Ascending aorta (tissue), 2 donors: ENCODE measurements at places on chromosomes 7 and 10.

GRCh38 chr7:128307061-128307460 is 36.6 kb downstream of the RBM28 start:
- no peak for DNase-seq

GRCh38 chr7:30598121-30598876 is 3.6 kb downstream of the GARS1 start:
- DNase-seq, result no peak

DNA sequence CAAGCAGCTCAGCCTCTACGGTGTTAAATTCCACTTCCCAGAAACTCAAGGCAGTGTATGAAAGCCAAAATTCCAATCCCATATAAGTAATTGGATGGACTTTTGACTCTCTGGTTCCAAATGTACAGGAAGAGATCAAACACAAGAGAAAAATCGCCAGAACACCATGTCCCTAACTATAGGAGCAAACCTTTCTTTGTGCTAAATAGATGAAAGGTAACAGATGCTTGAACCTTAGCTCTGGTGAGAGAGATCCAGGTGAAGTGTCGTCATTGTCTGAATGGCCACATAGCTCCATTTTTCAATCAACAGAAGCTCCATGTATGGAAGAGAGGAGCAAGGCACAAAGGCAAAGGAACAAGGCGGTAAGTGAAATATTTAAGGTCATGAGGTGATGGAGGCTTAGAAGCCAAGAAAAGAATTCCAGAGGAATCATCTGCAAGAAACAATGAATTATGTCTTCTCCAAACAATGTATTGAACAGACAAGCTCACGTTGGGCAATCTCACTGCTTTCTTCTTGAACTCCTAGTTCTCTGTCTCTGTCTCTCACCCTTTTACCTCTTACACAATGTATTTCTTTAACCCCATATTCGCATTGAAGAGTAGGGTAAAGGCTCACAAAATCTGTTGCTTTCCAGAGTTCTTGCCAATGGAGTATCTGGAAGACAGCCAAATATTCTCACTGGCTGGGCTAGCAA is 585.1 kb downstream of the GATA3 start:
- no peak for DNase-seq

GRCh38 chr10:90889636-90890035 is 17.9 kb downstream of the RPP30 start:
- DNase-seq, result no peak

- no peak for DNase-seq
Observed at GRCh38 chr10:103580011-103580410, 86.5 kb downstream of the NEURL1 start.

DNA sequence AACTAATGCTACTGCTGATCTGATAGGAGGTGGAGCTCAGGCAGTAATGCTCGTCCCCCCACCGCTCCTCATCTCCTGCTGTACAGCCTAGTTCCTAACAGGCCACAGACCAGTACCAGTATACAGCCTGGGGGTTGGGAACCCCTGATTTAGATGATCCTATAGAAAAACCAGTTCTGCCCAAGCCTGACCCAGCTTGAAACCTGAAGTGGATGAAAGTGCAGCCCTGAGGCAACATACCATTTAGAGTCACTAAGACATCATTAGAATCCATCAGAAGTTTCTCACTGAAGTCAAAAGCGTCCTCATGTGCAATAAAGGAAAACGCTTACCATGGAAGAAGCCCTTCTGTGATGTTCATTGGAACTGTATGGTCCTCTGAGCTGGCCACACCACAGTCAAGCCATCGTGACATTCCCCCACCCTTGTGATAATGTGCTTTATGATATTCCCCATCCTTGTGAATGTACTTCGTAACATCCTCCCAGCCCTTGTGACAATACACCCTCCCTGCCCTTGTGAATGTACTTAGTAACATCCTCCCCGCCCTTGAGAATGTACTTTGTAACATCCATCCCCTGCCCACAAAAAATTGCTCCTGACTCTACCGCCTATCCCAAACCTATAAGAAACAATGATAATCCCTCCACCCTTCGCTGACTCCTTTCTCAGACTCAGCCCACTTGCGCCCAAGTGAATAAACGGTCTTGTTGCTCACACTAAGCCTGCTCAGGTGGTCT is 65.9 kb upstream of the HECTD2 start:
- no peak for DNase-seq

DNA sequence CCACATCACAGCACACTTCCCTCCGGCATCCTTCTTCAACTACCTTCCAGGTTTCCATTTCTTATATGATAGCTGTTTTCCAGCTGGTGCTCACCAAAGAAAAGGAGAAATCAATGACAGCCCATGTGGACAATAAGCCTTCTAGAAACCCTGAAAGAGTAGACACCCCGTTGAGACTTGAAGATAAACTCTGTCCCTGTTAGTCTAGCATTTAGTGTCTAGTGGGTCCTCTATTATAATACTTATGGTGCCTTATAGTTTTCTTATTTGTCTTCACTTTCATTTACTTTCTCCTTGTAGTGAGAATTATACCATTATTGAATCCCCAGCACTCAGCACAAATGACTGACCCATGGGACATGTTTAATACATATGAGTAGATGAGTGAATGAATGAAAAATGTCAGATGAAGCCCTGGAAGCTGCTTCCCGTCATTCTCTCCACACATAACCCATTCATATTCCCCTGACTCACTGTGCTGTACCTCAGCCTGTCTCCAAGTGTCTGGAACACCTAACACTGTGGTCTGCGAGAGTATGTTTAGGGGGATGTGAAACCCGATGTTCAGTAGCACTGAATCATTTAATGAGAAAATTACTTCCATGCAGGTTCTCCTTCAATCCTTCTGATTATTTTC is 377.6 kb downstream of the GPR158 start:
- DNase-seq, result no peak

DNA sequence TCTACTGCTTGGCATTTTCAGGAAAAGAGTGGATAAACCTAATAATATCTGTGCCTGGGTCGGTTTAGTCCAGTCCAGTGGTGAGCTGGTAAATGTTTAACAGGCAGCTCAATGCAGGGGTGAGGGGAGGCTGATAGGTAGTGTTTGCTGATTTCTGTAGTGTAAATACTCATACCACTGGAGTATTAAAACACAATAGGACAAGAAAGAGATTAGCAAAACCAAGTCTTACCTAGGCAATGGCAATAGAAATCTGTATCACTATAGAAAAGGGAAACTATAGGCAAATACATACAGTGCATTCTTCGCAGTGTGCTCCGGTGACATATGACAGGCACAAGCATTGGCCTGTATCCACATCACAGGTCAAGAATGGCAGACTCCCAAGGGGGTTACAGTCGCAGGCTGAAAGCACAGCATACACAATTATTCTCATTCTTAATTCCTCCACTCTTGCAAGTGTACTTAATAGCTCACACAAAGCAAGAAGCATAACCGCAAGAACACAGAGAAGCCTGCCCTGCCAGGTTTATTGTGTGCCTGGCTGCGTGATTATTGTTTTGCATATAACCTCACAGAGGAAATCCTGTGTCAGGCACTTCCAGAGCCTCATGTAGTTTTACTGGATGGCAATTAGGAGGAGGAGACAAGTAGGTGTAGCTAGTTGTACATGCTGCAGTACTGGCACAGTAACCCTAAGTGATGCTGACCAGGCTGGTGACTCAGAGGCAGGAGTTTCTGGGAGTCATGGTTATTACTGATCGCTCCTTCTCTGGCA is 35.0 kb downstream of the LAMB4 start:
- peak; percentile 34 for DNase-seq

DNA sequence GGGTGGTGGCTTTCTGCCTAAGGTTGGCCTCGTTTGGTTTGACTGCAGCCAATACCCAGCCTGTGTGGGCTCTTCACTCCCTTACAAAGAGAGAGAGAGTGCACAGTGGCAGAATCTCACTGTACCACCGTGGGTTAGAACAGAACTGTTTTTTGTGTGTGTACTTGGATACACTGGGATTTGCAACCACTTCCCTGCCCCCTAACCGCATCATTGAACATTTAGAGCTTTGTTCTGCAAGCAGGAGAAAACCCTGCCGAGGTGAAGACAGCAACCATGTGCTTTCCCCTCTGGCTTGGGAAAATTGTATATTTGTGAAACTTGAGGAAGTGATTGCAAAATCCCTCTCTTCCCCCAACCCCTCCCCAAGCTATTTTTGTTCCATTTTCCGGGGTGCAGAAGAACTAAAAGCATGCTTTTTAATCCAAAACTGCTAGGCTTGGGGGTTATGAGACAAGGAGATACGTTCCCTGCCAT is 201.2 kb downstream of the TCF7L2 start:
- no peak for DNase-seq

DNA sequence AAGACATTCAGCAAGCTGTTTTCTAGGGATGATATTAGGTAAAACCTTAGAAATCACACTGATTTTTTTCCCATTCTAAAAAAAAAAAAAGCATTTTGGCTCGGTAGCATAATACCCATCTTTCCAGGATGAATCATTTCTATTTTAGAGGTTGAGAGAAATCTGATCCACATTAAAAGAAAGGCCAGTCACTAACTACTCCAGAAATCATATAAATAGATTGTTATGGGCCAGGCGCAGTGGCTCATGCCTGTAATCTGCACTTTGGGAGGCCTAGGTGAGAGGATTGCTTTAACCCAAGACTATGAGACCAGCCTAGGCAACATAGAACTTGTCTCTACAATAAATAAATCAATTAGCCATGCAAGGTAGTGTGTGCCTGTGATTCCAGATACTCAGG is 164.3 kb downstream of the BAMBI start:
- DNase-seq, result no peak

GRCh38 chr10:73875139-73875475 is 752 bp upstream of the CAMK2G start:
- no peak for DNase-seq

- DNase-seq, result no peak
Observed at GRCh38 chr10:21510241-21511094, 15.0 kb downstream of the SKIDA1 start.

- no peak for DNase-seq
Observed at GRCh38 chr7:150897502-150898474, 45.5 kb downstream of the AOC1 start.

- DNase-seq, result no peak
Observed at GRCh38 chr7:13198036-13198435, 510.6 kb downstream of the ARL4A start.

DNA sequence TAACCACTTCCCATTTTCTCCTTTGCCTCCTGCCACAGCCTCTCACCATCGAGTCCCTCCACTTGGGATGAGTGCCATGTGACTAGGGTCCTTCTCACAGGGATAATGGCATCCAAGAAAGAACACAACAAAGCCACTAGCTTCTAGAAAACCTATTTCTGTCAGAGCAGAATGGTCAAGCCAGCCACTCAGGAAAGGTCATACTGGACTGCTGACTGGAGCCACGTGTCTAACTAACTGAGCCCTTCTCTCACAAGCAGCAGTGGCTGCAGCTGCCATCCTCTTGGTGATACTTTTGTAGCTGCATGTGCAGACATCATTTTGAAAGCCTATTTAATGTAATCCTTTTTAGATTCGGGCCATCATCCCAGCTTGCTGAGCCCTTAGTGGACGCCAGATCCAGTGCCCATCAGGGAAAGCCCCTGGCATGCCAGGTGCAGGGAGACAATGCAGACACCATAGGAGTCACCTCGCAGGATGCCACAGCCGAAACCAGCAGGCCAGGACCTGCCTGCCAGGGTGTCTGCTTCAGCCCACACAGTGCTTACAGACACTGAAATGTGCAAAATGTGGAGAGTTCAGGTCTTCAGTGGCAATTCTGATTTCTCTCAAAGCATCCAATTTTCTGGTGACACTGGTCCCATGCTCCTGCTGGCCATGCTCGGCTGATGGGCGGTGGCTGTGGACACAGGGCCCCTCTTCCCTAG is 98.3 kb upstream of the DDC start:
- no peak for DNase-seq

GRCh38 chr7:3559278-3559677 is 258.2 kb downstream of the SDK1 start:
- DNase-seq, result no peak

DNA sequence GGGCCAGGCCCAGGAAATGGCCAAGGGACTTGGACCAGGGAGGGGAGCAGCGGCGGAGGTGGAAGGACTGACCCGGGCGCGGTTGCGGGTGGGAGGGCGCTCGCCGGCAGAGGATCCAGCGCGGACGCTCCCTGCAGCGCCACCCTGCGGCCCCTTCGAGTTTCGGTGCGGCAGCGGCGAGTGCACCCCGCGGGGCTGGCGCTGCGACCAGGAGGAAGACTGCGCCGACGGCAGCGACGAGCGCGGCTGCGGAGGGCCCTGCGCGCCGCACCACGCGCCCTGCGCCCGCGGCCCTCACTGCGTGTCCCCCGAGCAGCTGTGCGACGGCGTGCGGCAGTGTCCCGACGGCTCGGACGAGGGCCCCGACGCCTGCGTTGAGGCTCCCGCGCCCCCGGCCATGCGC is 16.8 kb upstream of the ZNF467 start:
- no peak for DNase-seq

DNA sequence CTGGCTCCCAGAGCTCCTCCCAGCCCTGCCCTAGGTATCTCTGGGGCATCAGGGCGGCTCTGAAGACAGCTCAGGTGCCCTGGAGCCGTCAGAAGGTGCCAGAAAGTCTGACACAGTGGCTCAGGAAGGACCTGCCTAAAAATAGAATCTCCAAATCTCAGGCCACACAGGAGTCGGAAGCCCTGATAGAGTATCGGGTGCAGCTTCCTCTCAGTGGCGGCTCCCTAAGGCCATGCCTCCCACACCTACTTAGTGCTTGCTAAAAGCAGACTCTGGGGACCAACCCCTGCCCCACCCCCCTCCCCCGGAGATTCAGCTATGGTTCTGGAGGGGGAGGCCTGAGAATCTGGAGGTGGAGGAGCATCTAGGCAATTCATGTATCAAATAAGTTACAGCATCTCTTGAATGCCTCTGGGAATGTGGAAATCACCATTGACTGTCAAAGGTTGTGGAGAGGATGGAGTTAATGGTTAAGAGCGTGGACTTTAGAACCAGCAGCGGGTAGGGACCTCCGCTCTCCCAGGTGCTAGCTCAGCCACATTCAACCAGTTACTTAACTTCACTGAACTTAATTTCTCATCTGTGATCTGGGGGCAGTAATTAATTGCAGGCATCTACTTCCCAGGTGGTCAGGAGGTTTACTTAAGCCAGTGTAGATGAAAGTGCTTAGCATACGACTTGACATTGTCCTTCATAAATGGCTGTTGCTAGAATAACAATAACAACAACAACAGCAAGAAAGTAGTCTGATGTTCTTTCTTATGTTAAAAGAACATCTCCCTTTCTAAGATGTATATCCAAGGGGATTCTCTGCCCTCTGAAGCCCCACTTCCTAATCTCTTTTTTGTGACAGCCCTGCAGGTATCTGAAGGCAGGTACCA is 38.6 kb upstream of the MXI1 start:
- no peak for DNase-seq

GRCh38 chr10:131841661-131842139 is 59.1 kb upstream of the PPP2R2D start:
- DNase-seq, result peak; percentile 56

- DNase-seq, result no peak
Observed at GRCh38 chr10:4848356-4849041, 22.5 kb downstream of the AKR1E2 start.

DNA sequence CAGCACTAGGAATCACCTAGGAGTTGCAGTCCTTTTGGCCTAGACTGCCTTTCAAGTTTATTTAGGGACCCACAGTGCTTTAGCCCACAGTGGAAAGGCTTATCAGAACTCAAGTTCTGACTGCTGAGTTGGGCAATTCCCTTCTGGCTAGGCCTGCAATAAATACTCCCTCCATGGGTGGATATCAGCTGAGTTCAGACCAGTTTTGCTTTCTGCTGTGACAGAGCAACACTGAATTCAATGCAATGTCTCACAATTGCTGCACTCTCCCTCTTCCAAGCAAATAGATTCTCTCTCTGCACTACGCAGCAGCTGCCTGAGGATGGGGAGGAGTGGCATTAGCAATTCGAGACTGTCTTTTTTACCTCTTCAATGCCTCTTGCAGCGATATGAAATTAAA is 1153.3 kb downstream of the SORCS1 start:
- DNase-seq, result no peak
